ENCODE measurements at places on chromosomes 6 and 20. TPM values are rescaled to one million over a fixed set of nuclear protein-coding genes. Genes with fewer than 3 reads are reported as not detected.

Gene SLC17A2
- total RNA-seq: 0.21 TPM

DNA sequence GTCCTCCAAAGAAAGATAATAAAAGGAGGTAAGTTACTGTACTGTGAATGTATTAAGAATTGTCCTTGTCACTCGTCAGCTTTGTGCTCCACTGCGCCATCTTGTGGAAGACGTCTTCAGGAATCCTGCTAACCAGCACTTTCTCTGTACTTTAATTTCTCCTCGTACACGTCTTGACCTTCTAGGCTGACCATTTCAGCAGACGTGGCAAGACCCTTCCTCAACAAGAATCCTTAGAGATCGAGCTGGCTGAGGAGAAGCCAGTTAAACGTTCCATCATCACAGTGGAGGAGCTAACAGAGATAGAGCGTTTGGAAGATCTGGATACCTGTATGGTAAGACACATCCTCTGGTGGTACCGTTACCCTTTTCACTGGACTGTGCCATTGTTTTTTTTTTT is 95.5 kb upstream of the SCGN start:
- DNase-seq: peak; percentile 83

GRCh38 chr20:50409495-50409894 is 100.7 kb upstream of the PTPN1 start:
- DNase-seq: no peak

GRCh38 chr6:1773700-1774099 is 164.0 kb downstream of the FOXC1 start:
- DNase-seq: no peak

DNA sequence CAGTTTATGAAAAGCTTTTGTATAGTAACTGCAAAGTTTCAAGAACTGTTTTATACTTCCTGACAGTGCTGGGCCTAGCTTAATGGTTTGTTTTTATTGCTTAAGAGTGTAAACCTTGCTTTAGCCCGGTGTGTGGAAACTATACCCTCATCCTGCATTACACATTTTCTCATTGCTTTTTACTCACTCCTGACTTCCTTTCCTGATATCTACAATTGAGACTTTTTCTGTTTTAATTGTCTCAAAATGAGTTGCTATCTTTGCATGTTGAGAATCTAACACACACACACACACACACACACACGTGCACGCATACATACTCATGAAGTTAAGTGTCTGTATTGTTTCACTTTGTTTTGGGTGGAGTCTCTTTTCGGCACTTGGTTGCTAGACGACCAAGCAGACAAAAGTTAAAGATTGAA is 16.7 kb downstream of the BMP2 start:
- DNase-seq: no peak

All from myocyte (in vitro differentiated cells).